Activated naive CD4-positive, alpha-beta T cell treated with anti-CD3 and anti-CD28 coated beads, Interleukin-2, amount 50 U/mL, for 16 hours (primary cell): ENCODE measurements at places on chromosomes 5 and 9.

GRCh38 chr5:127909066-127909465 lies 174.5 kb upstream of the SLC12A2 start:
- DNase-seq = no peak

DNA sequence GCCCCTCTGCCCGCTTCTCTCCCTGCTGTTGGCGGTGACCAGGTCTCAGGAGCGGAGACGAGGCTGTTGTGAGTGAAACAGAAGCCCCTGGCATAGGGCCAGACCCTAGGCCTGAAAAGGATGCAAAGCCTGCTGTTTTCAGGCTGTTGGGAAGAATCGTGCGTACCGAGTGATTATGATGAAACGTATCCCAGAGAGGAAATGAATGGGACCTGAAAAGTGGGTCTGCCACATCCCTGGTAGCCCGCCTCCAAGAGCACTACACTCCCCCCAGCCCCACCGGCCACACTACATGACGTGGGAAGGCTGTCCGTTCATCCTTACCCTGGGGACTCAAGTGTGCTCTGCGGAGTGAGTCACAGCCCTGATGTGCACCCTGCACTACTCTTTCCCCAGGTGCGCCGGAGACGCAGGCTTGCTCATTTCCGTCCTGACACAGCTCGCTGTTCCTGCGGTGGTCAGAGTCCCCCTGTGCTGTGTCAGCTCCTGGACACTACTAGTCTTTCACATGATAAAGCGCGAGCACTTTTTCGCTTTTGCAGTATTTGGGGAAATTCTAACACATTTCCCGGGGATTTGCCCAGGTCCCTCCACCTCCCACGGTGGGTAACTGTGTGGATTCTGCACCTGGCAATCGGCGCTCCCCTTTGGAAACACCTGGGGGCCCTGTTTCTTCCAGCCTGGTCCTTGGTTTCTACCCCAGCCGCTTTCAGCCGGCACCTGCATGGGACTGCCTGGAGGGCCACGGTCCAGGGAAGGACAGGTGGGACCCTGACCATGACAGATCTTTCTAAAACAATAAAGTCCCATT lies 91.5 kb downstream of the ANKRD33B start:
- DNase-seq = no peak

DNA sequence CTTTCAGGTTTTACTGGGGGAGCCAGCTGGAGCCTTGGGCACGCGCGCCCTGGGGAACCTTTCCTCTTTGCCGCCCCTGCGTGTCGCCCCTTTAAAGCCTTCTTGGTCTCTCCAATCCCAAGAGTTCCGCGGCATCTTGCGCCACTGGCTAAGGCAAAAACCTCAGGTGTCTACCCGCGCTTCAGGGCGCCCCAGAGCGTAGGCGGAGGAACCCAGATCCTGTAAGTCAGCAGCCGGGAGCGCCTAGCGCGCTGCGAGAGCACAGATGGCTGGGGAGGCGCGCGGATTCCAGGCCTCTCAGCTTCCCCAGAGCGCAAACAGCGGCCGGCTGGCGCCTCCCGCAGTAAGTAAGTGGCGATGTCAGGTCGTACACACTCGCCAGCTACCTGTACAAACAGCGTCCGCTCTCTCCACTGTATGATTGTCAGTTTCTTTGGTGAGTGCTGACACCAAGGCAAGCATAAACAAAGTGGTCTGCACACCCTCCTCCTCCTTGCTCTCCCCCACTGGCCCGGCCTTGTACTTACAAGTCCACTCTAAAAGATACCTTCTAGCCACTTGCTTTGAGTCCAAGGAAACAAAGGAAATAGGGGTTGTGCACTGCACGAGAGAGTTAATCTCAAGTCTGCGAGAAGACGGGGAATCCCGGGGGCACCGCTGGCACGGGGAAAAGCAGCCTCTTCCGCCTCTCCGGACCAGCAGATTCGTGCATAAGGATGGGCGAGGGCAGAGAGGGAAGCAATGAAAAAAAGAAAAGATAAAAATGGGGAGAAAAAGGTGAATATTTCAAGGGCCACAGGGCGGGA lies 2.9 kb downstream of the HTR1A start:
- no peak for DNase-seq

DNA sequence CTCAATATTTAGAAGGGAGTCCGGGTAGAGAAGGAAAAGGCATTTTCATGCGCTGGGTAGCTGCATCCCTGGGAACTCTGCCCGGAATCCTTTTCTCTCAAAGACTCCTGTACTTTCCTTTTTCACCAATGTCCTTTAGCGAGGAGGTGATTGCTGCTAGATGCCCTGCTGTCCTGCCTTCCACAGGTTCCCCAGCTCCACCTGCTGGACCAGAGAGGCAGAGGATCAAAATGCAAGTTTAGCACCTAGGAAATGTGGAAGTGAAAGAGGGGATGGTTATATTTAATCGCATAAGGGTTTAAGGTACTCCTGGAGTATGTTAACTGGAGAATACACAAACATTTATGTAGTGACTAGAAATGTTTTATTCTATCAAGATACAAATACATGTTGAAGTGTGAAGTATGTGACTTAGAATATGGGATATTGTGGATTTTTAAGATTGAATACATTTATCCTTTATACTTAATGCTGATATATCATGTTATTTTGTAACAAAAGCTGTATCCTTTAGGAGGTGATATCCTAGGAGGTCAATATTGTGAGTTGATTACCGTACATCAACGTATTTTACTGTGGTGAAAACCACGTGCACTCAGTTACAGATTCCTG lies 145.7 kb downstream of the ARHGAP26 start:
- no peak for DNase-seq

DNA sequence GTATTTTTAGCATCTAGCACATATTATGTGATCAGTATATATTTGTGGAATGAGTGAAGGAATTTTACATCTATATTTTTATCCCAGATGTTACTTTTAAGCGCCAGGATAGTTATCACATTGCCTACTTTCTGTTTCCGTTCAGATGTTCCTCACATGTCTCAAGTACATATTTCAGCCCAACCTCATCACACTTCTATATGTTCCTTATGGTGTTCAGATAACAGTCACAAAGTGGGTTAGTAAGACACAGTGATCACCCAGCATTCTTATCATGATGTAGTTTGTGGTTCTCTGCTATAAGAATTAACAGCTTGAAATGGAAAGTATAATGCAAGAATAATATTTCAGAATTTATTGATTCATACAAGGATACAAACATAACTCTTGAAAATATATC lies 170.0 kb upstream of the RASA1 start:
- no peak for DNase-seq

- DNase-seq = no peak
Observed at GRCh38 chr5:3302228-3302627, 293.4 kb upstream of the IRX1 start.

DNA sequence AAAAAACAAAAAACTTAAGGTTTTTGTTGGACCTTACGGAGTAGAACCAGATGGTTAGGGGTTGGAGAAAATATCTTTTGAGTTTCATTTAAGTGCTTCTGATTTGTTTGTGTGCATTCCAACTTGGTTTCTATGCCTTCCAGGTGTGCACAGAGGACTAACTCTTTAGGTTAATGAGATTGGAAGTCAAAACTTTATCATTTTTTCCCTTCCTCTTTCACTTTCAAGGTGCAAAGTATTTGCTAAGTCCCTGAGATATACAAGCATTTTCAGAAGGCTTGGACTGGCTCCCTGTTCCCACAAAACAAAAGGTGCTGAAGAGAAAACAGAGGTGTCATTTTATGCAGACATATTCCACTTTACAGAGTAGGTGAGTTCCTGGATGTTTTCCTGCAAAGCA lies 30.3 kb upstream of the CER1 start:
- DNase-seq = no peak
